ENCODE measurements at places on chromosomes 3 and 15.

DNA sequence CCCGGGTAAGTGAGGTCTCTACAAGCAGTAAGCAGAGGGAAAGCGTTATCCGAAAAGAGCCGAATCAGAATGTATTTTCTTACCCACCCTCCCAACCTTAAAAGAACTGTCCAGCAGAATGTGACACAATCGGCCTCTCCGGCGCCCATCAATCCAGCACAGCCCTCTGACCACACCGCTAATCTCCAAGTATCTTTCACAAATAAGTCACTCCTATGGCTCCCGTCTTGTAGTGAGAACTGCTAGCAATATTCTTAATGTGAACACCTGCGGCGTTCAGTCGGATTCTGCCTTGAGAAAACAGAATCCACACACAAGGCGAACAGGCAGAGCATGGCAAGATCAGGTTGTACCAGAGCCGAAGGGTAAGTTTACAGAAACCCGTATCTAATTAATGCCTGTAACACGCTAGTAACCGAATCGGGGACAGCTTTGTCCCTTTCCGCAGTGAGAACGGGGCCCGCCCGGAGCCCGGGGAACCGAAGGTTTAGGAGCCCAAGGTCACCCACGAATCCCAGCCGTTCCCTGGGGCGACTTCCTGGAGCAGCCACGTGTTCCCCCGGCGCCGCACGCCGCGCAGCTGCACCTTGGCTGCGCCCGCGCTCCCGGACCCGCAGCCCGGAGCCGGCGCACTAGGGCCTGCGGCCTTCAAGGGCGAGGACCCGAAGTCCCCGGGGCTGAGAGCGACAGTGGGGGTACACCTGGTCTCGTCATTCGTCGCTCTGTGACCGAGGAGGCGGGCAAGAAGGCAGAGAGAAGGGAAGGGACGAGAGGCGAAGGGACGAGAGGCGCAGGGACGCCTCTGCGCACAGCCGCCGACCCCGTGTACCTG, 672 bp downstream of the TFRC start:
- DNase-seq = peak; percentile 67

DNA sequence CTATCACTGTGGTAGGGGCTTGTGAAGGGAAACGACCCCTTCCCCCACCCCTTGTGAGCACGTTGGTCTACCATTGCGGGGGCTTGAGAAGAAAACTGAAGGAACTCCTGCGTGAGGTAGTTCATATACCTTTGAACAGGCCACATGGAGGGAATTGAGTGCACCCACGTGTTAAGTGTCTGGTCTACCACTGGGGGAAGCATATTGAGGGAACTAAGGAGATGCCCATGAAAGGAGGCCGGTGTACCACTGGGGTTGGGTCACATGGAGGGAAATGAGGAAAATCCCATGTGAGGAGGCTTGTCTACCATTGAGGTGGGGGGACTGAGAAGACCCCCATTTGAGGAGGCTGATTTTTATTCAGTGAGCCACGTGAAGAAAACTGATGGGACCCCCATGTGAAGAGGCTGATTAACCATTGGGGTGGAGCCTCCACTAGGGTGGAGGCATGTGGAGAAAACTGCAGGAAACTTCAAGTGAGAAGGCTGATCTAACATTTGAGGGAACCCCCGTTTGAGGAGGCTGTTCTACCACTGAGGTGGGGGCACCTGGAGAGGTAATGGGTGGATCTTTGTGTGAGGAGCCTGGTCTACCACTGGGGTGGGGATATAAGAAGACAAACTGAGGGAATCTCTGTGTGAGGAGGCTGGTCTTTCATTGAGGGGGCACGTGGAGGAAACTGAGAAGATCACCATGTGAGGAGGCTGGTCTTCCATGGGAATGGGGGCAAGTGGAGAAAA, 163.2 kb downstream of the FBLN2 start:
- no peak for DNase-seq

DNA sequence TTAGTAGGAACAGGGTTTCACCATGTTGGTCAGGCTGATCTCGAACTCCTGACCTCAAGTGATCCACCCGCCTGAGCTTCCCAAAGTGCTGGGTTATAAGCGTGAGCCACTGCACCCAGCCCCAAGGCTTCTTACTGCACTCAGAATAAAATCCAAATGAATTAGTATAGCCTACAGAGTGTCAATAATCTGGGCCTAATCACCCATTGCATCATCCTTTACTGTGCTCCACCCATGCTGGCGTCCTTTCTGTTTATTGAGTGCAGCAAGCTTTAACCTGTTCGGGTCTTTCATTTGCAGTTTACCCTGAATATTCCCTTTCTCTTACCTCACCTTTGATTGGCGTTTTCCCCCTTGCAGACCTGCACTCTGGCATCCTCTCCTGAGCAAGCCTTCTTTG, 77.7 kb downstream of the CEP63 start:
- no peak for DNase-seq

DNA sequence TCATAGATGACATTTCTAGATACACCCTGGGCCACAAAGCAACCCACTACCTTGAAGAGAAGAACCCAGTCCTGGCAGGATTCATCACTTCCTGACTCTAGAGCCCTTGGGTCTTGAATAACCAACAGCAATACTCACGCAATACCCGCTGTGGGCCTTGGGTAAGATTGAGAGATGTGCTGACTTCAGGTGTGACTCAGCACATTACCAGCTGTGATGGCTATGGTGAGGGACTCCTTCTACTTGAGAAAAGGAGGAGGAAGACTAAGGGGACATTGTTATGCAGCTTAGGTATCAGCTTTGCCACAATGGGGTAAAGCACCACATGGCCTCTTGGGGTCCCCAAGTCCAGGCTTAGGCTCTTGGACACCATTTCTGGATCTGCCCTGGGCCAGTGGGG, 14.9 kb downstream of the C3orf33 start:
- DNase-seq = peak; percentile 58

- DNase-seq = no peak
These were observed 63.9 kb downstream of the CHAC1 start for GRCh38 chr15:41017066-41017735.

DNA sequence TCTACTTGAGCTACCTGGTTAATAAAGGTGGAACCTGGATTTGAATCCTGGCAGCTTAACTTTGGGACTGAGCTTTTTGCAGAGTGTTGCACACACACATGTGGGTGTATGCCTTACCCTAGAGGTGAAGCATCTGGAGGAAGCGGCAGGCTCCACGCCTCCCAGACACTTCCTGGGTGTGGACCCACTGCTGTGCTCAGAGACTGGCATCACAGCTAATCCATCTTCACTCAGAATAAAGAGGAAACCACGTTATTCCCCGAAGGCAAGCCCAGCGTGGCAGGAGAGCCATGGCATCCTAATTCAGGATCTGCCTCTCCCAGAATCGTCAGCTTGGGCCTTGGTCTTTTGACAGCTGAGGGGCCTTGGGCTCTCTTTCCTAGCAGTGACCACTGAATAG, 25.5 kb downstream of the CCDC13 start:
- no peak for DNase-seq

GRCh38 chr3:23877329-23877980, 39.3 kb downstream of the NKIRAS1 start:
- no peak for DNase-seq

DNA sequence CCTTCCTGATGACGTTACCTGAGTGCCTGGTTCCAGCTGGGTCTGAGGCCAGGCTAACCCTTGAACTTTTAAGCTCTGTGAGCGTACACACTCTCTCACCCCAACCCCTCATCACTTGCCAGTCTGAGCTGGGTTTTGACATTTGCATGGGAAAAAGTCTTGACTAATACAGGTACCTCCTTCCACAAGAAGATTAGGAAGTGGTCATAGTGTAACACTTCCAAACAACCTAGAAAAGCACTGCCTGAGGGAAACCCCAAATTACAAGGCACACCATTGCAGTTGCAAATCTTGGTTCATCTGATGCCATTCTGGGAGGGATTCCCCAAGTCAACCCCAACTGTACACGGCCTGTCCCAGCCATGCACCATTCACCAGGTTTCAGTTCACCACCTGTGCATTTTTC, 499.8 kb downstream of the FOXP1 start:
- DNase-seq = peak; percentile 51

DNA sequence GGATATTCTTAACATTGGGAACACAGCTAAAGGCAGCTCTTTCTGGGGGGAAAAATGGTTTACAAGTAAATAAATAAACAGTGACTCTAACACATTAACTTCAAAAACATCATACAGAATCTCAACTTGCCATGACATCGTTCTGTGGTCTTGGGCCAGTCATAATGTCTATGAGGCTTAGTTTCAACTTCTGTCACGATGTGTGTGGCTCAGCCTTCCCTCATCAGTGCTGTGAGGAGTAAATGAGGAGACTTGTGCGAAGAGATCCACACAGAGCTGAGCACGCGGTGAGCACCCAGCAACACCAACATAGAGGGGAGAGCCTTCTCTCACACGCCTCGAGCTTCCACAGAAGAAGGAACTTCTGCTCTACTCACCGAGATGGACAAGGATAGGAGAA, 49.0 kb downstream of the DZIP1L start:
- DNase-seq = peak; percentile 90

DNA sequence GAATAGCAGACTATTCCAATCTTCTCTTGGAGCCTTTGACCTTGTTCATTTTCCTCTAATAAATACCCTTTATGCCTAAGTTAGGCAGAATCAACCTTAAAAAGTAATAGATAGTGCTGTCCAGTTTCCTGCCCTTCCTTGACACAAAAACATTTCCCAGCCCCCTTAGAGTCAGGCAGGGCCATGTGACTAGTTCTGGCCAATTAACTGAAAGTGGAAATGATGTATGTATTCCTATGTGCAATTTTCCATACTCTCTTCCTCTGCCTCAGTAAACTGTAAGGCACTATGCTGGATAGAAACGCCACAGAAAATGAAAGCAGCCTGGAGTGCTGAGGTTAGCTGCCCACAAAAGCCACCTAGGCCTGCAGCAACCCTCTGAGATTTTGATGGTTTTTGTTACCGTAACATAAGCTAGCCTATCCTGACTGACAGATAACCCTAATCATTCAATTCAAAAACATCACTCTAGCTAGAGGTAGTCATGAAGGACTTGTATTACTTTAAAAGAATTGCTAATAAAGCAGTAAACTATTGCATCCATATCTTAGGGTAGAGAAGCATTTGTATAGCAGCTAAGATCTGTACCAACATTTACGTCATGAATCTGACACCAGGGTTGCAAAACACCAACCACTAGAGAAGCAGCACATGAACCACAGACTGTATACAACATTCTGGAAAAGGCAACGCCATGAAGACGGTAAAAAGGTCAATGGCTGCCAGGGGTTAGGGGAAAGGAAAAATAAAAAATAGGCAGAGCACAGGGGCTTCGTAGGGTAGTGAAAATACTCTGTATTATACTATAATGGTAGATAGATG, 112.9 kb downstream of the ULK4 start:
- DNase-seq = peak; percentile 41
